Stimulated activated CD8-positive, alpha-beta memory T cell treated with anti-CD3 and anti-CD28 coated beads, Interleukin-15, amount 100 ng/mL, for 1 hour (primary cell): ENCODE measurements at places on chromosomes 1 and 21.

DNA sequence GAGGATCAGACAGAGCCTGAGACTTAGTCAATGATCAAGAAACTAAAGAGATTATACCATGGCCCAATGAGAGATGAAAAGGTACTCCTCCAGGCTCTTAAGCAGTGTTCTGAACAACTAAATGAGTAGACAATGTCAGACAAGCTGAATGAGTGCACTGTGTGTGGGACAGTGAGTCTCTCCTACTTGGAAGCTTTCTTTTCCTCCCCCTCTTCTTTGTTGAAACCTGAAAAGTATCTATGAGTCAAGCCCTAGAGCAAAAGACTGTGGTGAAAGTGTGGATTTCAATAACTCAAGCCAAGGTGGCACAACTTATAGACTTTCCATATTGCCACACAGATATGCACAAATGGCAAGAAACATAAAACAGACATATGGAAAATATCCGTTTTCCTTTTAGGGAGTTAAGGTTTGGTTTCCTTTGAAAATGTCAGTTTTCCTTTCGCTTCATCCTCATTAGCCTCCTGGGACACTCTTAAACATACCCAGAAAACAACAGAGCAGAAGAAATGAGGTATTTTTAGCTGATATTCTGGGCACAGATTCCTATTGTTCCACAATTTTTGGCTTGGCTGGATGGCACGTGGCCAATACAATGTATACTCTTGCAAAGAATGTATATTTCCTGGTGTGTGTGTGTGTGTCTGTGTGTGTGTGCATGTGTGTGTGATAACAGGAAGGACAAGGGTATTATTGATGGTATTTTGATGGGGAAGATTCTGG, 96.6 kb downstream of the LMX1A start:
- DNase-seq: no peak

DNA sequence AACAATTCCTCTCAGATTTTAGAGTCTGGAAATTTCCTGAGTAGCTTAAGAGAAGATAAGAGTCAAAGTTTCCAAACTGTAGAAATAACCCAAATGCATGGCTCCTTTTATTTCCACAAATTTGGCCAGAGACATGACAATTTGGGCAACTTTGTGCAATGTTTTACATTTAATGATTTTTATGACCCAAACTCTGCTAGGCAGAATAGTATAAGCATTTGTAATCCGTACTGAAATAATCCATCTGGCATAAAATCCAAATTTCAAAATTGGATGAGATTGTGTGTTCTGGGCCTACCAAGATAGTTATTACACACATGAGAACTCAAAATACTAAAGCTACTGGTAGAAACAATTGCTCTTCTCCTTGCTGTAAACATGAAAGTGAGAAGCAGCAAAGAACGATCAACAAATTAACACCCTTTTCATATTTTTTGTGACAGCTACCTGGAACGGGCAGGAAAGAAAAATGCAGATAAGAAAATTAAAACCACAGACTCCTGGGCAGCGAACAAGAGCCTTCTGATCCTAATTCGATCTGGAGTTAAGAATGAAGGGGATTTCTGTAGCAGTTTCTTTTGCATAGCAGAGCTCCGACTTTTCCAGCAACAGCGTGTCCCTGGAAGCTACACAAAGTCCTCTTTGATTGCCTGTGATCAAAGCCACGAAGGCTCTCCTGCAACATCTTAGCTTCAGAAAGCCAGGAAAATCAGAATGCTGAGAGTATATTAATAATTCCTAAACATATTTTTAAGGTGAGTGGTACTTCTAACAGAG, 191.2 kb downstream of the GRIK1 start:
- DNase-seq: no peak

DNA sequence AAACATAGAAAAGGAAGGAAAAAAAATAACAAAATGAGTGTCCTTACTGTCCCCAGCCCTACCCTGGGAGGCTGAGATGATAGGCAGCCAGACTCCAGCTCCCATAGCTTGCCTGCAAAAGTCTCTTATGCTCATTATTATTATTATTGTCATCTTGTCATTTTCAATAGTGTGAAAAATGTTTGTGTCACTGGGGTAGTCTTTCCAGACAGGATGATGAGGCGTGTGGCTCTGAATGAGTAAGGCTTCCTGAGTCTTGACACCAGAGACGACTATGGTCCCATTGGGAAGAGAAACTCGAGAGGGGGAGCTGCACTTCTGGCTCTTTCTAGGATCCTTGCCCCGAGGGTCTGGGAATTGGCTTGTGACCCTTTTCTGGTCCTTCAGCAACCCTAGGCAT, 1.1 kb upstream of the CYB561D1 start:
- no peak for DNase-seq

GRCh38 chr1:69569175-69569541, 1.4 kb downstream of the LRRC7 start:
- no peak for DNase-seq

- DNase-seq: no peak
Measured at GRCh38 chr1:19458815-19459417, 26.4 kb downstream of the CAPZB start.

DNA sequence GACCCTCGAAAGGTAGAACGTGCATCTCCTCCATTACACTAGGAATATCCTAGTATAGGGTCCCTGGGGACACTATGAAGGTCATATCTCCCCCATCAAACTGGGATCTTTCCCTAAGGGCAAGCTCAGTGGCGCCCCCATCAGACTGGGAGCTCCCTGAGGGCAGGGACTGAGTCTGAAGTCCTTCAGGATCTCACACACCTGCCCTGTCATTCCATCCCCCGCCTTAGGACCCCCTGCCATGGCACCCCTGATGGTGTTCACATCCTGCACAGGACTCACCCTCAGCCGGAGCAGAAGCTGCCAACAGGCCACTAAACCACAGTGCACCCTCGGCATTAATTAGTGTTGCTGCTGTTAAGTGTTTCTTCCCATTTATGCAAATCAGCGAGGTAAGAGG, 50.4 kb downstream of the IGSF21 start:
- no peak for DNase-seq

- DNase-seq: no peak
Measured at GRCh38 chr1:52665006-52665941, 32.3 kb downstream of the SHISAL2A start.

DNA sequence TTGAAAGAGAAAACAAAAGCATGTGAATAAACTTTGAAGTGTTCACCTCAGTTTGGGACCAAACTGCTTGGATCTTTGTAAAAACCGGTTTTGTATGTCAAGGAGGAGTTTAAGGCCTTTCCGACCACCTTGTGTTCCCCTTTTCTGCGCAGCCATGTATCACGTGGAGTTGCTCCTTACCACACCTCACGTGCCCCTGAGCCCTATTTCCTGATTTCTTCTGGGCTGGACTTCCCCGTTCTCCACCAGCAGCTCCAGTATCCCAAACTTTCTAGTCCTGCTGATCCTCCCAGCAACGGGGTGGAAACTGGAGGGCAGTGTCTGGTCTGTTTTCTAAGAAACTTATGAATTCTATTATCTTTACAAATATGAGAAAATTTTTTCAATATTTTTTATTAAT, 1.6 kb upstream of the SH3D21 start:
- DNase-seq: no peak

GRCh38 chr1:245807954-245808719, 653.4 kb downstream of the KIF26B start:
- DNase-seq: no peak

- DNase-seq: no peak
Measured at GRCh38 chr1:170196490-170197236, 50.9 kb downstream of the NTMT2 start.

- DNase-seq: no peak
Measured at GRCh38 chr1:212437179-212437798, 4.6 kb downstream of the NENF start.

GRCh38 chr1:68725001-68725752, 228.3 kb upstream of the DEPDC1 start:
- DNase-seq: no peak

GRCh38 chr1:24923485-24924113, 6.5 kb downstream of the RUNX3 start:
- no peak for DNase-seq

DNA sequence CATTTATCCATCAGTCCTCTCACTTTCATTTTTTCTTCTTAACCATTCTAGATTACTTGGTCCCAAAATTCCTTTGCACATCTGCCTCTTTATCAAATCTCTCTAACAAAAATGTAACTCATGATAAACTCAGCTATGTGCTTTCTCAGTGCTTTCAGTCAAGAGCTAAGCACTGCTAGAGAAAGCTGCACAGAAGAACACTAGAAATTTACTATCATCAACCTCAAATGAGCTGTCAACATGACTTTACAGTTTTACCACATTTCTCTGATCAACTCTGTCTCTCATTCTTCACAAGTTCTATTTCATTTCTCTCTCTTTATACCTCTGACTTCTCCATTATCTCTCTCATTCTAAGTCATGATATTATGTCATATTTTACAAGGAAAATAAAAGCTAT, 54.2 kb upstream of the PRKACB start:
- DNase-seq: no peak
